ENCODE measurements at places on chromosomes 6 and 20.

GRCh38 chr6:17585766-17586490, 14.2 kb upstream of the FAM8A1 start:
- no peak for DNase-seq

DNA sequence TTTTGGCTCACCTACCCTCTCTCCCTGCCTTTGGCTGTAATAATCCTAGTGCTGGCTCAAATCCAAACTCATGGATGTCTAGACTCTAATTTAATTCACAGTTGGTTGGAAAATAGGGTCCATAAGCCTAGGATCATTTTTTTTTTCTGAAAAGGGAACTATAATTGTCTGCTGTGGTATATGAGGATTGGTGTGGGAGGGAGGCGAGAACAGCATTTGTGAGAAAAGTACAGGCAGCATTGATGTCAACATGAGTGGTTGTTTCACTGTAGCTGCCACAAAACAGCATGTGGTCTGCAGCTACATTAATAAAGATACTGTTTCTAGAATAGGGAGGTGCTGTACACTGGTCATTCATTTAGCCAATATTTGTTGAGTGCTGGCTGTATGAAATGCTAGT, 18.6 kb upstream of the POLR1H start:
- no peak for DNase-seq

GRCh38 chr6:34190504-34191122, 44.7 kb upstream of the GRM4 start:
- no peak for DNase-seq

GRCh38 chr6:12051861-12052368, 39.8 kb downstream of the HIVEP1 start:
- DNase-seq: peak; percentile 78
